ENCODE measurements at places on chromosomes 5 and 9. TPM values are rescaled to one million over a fixed set of nuclear protein-coding genes. Genes with fewer than 3 reads are reported as not detected.

DNA sequence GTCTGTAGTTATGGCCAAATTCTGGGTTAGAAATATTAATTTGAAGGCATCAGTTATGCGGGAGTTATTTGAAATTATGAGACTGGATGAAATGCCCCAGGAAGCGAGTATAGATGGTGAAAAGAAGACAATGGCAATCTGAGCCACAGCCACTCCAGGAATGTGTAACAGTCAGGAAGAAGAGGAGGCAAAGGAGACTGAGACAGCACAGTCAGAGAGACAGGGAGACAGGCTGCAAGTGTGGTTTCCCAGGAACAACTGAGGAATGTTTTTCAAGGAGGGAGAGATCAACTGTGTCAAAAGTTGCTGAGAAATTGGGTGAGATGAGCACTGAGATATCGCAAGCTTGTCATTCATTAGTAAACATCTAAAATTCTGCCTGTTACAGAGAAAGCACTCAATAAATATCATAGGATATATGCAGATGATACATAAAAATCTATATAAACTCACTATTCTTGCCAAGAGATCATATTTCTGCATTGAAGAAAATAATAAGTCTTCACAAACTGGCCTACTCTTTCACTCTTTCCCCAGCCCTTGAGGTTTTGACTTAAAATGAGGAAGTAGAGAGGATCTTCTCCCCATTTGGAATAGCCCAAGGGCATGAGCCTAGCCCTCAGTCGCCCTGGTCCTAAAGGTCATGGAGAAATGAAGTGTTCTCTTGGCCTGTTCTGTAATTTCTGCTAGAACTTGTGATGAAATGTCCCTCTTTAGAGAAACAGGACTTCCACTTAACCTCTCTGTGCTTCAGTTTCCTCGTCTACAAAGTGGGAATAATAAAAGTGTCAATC, 48.5 kb upstream of the RLN1 start:
- no peak for DNase-seq

DNA sequence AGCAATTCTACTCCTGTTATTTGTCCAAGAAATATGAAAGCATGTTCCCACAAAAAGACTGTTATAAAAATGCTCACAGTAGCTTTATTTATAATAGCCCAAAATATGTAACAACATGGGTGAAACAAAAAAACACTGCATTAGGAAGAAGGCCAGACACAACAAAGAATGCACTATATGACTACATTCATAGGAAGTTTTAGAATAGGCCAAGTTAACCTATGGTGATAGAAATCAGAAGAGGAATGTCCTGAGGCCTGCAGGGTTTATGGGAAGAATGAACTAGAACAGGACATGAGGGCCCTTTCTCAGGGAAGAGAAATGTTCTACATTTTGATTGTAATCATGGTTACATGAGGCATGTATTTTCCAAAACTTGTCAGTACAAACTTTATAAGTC, 24.7 kb upstream of the TAS2R1 start:
- no peak for DNase-seq

- no peak for DNase-seq
Observed at GRCh38 chr5:133842846-133843611, 125.4 kb downstream of the C5orf15 start.

GRCh38 chr5:38714240-38714639, 131.6 kb upstream of the OSMR start:
- no peak for DNase-seq

- DNase-seq, result no peak
Observed at GRCh38 chr5:176948458-176948857, 49.3 kb upstream of the HK3 start.

DNA sequence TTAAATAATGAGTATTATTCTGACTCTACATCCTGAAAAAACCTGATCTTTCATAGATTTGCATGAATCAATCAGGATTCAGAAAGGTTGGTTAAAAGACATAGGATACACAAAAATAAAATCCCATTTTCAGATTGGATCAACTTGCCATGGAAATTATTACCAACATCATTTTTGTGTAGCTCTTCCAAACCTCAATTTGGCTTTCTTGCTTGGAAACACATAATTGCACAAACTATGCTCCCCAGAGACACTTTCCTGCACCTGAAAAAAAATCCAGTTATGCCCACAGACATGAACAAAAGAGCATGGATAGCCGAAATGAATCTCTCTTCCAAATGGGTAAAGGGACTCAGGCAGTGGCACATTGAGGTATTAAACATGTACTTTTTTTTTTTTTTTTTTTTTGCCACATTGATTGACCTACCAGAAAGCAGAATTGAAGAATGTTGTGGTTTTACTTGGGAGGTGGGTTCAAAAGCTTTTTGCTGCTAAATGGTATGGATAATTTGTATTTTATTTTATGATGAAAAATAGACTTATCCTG, 135.4 kb upstream of the FBN2 start:
- no peak for DNase-seq

DNA sequence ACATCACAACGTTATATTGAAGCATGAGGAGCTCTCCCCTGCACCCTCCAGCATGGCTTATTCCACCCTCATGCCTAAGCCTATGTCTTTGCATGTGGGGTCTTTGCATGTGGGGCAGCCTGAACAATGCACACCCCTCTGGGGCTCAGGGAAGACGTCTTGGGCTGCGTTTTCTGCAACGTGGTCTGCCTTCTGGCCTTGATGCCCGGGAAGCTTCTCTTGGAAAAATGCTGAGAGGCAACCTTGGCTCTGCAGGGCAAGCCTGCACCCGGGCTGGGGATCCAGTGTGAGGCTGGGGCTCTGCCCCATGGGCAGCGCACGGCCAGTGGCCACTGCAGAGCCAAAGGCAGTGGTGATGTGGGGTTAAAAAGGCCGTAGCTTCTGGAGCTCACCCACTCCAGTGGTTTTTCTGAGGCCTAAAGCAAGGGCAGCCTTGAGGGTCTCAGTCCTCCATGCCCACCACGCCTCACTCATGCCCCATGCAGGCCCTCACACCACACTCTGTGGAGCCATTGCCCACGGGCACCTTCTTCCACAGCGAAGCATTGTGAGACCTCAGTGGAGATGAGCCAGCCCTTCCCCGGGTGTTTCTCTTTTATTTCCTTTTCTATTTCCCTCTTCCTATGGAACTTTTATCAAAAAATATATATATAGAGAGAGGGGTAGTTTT, 112.2 kb downstream of the MRPL36 start:
- no peak for DNase-seq

DNA sequence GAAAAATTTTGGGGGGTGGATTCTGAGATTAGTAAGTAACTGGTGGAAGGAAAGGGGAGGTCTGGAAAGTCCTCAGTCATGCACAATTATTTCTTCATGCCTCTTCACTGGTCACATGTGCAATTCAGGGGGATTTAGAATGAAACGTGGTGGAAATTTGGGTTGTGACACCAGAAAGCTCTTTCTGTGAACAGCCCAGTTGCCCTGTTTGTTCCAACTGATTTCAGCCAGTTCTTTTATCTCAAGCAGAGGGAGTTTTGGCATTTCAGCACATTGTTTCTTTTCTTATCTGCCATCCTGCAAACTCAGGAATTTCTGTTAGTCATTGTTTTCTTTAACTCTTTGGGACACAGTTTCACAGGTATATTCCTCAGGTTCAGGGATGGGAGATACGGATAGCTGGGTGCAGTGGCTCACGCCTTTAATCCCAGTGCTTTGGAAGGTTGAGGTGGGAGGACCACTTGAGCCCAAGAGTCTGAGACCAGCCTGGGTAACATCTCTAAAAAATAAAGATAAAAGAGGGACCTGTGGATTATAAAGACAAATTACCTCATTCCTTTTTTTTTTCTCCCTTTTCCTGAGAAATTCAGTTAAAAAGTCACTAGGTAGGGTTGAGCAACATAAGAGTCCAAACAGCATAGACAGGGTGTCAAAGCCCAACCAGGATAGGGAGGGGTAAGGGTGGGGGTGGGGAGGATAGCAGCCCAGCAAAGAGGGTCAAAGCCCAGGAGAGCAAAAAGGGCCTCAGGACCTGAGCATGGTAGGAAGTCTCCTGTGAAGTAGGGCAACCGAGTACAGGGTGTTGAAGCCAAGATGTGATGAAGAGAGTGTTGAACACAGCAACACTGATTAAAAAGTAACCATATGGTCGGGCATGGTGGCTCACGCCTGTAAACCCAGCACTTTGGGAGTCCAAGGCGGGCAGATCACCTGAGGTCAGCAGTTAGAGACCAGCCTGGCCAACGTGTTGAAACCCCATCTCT, 5.4 kb upstream of the B4GALT1 start:
- no peak for DNase-seq

- DNase-seq, result no peak
Observed at GRCh38 chr9:30065888-30066287, 2318.6 kb upstream of the ACO1 start.

GRCh38 chr9:8821910-8822666, 1022.5 kb upstream of the DMAC1 start:
- DNase-seq, result no peak

GRCh38 chr9:2132484-2133082, 117.4 kb downstream of the SMARCA2 start:
- no peak for DNase-seq

GRCh38 chr9:83472221-83472665, 66.0 kb downstream of the FRMD3 start:
- DNase-seq, result no peak

GRCh38 chr5:111254613-111255012, 30.4 kb downstream of the CAMK4 start:
- no peak for DNase-seq

- no peak for DNase-seq
Observed at GRCh38 chr5:169404223-169404622, 103.3 kb upstream of the SLIT3 start.

DNA sequence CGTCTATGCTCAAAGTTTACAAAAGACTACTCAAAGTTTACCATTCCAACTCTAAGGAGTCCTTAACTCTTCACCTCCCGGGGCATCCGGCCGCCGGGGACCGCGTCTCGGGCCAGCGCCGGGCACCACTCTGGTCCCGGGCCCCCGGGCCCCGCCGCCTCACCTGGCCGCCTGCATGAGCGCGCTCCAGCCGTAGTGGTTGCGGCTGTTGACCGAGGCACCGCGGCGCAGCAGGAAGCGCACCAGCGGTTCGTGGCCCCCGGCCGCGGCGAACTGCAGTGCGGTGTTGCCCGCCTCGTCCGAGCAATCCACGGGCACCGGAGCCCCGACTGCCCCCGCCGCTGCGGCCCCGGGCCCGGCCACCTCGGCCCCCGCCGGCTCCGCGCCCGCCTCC, 388 bp downstream of the ANKS6 start:
- DNase-seq, result peak; percentile 31

Gene GALNT12
- total RNA-seq, result 12.9 TPM

Gene TSLP
- total RNA-seq, result not detected

Gene GABRA1
- not detected for total RNA-seq

Gene LIX1
- total RNA-seq, result 0.31 TPM

Gene PIP5K1B
- 2.0 TPM for total RNA-seq

Gene F12
- 4.0 TPM for total RNA-seq

Gene RGMB
- total RNA-seq, result 24.4 TPM

Gene ARHGEF39
- 9.1 TPM for total RNA-seq
